ENCODE measurements at places on chromosomes 12 and 14. TPM values are rescaled to one million over a fixed set of nuclear protein-coding genes. Genes with fewer than 3 reads are reported as not detected.

DNA sequence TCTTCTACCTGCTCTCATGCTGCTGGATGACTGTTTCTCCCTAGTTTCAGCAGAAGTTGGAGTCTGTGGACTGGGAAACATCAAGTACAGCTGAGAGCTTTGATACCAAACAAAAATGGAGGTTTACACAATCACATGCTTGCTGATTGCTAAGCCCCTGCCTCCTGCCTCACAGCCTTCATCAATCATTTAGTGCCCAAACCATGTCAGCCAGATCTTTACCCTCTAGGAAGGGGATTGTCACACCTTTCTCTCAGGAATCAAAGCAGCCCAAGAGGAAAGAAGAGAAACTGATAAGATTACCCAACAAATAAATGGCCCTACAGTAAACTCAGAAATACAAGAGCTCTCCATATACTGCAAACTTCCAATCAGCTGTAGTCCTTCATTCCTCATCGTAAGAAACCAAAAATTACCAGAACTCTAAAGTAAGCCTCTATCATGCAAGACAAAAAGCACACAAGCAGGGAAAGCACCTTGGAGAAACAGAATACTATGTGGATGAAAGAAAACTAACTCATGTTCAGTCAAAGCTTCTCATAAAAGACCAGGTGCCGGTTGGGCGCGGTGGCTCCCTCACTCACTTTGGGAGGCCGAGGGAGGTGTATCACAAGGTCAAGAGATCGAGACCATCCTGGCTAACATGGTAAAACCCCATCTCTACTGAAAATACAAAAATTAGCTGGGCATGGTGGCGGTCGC, 63.6 kb upstream of the RESF1 start:
- H3K4me1 ChIP-seq = peaks cover 92% of the 10 kb centered on the region
- peak overlapping the region; percentile 98 for H3K27ac ChIP-seq
- H3K36me3 ChIP-seq = peaks cover 20% of the 10 kb centered on the region

- DNase-seq = peak; percentile 5
- no peak overlapping the region for H3K27ac ChIP-seq
- no peaks in the 10 kb centered on the region for H3K27me3 ChIP-seq
- no peak overlapping the region for H3K4me3 ChIP-seq
- H3K4me1 ChIP-seq = no peaks in the 10 kb centered on the region
Observed at GRCh38 chr12:62123721-62124203, 136.4 kb upstream of the USP15 start.

Gene CDKN3
- polyA plus RNA-seq = 6.4 TPM

- peaks cover 4% of the 10 kb centered on the region for H3K36me3 ChIP-seq
- H3K4me1 ChIP-seq = no peaks in the 10 kb centered on the region
- no peak overlapping the region for H3K27ac ChIP-seq
- H3K27me3 ChIP-seq = peaks cover 8% of the 10 kb centered on the region
Observed at GRCh38 chr12:29113101-29113500, 36.0 kb upstream of the FAR2 start.

DNA sequence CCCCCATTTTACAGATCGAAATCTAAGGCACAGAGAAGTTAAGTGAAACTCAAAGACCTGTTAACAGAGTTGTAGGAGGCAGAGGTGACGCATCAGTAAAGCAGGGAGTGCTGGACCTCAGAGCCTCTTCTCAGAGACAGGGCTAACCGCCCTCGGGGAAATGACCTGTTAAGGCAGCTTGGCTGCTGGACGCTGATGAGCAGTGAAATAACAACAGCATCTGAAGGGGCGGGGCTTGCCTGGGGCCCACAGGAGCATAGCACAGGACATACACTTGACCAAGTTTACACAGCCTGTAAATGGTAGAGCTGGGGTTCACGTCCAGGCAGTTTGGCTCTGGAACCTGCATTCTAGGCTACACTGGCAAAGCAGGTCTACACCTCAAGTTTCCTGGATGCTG, 39.3 kb downstream of the LRTM2 start:
- no peak overlapping the region for H3K27ac ChIP-seq
- no peaks in the 10 kb centered on the region for H3K36me3 ChIP-seq
- H3K27me3 ChIP-seq = no peaks in the 10 kb centered on the region
- H3K4me3 ChIP-seq = no peak overlapping the region

GRCh38 chr12:82470906-82471512, 112.7 kb downstream of the METTL25 start:
- no peak overlapping the region for H3K27ac ChIP-seq
- H3K4me3 ChIP-seq = no peak overlapping the region
- peaks cover 64% of the 10 kb centered on the region for H3K36me3 ChIP-seq

Gene TBK1
- polyA plus RNA-seq = 36.9 TPM

Gene TCL1B
- not detected for polyA plus RNA-seq

Gene SMOC1
- polyA plus RNA-seq = not detected

- no peak overlapping the region for H3K27ac ChIP-seq
- H3K36me3 ChIP-seq = peaks cover 7% of the 10 kb centered on the region
- no peak overlapping the region for H3K4me3 ChIP-seq
- H3K4me1 ChIP-seq = no peaks in the 10 kb centered on the region
- H3K27me3 ChIP-seq = no peaks in the 10 kb centered on the region
- DNase-seq = no peak
Observed at GRCh38 chr12:49458816-49459215, 80.0 kb upstream of the KCNH3 start.

DNA sequence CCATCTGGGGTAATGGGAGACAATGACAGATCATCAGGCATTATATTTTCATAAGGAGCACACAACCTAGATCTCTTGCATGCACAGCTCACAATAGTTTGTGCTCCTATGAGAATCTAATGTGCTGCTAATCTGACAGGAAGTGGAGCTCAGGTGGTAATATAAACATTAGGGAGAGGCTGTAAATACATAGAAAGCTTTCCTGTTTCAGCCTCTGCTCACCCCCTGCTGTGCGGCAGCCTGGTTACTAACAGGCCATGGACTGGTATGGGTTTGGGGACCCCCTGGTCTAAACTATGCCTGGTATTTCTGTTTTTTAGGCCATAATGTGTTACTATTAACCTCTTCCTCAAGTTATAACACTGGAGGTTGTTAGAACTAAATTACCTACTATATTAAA, 1373.7 kb downstream of the LRFN5 start:
- no peak for DNase-seq
- H3K27me3 ChIP-seq = no peaks in the 10 kb centered on the region
- peaks cover 4% of the 10 kb centered on the region for H3K36me3 ChIP-seq
- no peak overlapping the region for H3K4me3 ChIP-seq

Gene BDKRB1
- polyA plus RNA-seq = not detected

GRCh38 chr12:13099066-13099843, 4.2 kb downstream of the GSG1 start:
- H3K36me3 ChIP-seq = no peaks in the 10 kb centered on the region
- no peak overlapping the region for H3K27ac ChIP-seq
- no peak for DNase-seq

- peaks cover 7% of the 10 kb centered on the region for H3K36me3 ChIP-seq
- no peak overlapping the region for H3K4me3 ChIP-seq
- no peaks in the 10 kb centered on the region for H3K4me1 ChIP-seq
- no peak for DNase-seq
Observed at GRCh38 chr14:53192052-53192760, 39.1 kb upstream of the DDHD1 start.

Gene PXN
- 132 TPM for polyA plus RNA-seq

- no peak overlapping the region for H3K4me3 ChIP-seq
- no peaks in the 10 kb centered on the region for H3K36me3 ChIP-seq
- peaks cover 4% of the 10 kb centered on the region for H3K27me3 ChIP-seq
Observed at GRCh38 chr14:98941481-98941880, 330.5 kb downstream of the BCL11B start.

DNA sequence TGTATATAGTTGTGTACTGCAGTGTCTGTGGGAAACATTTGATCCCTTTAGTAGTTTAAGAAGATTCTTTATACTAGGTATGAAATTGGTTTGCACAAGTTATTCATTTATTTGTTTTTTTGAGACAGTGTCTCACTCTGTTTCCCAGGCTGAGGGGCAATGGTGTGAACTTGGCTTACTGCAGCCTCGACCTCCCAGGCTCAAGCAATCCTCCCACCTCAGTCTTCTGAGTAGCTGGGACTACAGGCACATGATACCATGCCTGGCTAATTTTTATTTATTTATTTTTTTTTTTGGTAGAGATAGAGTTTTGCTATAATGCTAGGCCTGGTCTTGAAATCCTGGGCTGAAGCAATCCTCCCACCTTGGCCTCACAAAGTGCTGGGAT, 209.4 kb downstream of the RASSF9 start:
- no peaks in the 10 kb centered on the region for H3K36me3 ChIP-seq
- DNase-seq = no peak
- H3K27me3 ChIP-seq = peaks cover 2% of the 10 kb centered on the region
- H3K4me1 ChIP-seq = no peaks in the 10 kb centered on the region
- no peak overlapping the region for H3K4me3 ChIP-seq

GRCh38 chr14:91755570-91756295, 23.8 kb upstream of the CATSPERB start:
- peaks cover 16% of the 10 kb centered on the region for H3K36me3 ChIP-seq
- no peaks in the 10 kb centered on the region for H3K27me3 ChIP-seq
- no peaks in the 10 kb centered on the region for H3K4me1 ChIP-seq
- no peak overlapping the region for H3K27ac ChIP-seq
- no peak overlapping the region for H3K4me3 ChIP-seq

Gene NRIP2
- polyA plus RNA-seq = 1.4 TPM

Gene SIX6
- polyA plus RNA-seq = not detected

DNA sequence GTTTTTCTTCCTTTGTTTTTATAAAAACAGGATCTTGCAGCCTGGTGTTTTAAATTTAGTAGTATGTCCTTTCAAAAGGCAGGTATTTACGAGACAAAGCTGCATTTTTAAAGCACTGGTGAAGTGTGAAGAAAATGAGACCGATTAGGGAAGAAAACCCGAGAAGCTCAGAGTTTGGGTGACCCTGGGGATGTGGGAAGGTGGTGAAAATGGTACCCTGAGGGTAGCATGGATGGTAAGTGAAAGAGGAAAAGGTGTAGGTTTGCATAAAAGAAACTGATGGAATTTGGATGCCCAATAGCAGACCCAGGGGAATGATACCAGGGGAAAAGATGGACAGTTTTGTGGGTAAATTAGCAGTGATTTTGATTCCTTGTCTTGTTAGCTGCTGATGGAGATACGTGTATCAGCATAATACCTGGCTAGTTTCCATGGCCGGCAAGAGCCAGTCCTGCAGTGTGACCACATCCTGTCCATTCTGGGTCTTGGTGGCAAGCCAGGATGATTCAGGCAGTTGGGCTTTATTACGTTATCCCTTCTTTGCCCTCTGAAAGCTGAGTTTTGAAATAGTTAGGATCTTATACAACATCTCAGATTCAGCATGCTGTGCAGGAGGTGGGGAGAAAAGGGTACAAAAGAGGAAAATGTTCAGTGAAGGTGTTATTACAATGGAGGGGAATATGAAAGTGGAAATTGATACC, 8.9 kb downstream of the BICD1 start:
- peaks cover 10% of the 10 kb centered on the region for H3K36me3 ChIP-seq
- H3K27ac ChIP-seq = no peak overlapping the region
- no peaks in the 10 kb centered on the region for H3K27me3 ChIP-seq
- H3K4me3 ChIP-seq = no peak overlapping the region

Gene GARIN6
- polyA plus RNA-seq = not detected

Gene NANOG
- not detected for polyA plus RNA-seq

DNA sequence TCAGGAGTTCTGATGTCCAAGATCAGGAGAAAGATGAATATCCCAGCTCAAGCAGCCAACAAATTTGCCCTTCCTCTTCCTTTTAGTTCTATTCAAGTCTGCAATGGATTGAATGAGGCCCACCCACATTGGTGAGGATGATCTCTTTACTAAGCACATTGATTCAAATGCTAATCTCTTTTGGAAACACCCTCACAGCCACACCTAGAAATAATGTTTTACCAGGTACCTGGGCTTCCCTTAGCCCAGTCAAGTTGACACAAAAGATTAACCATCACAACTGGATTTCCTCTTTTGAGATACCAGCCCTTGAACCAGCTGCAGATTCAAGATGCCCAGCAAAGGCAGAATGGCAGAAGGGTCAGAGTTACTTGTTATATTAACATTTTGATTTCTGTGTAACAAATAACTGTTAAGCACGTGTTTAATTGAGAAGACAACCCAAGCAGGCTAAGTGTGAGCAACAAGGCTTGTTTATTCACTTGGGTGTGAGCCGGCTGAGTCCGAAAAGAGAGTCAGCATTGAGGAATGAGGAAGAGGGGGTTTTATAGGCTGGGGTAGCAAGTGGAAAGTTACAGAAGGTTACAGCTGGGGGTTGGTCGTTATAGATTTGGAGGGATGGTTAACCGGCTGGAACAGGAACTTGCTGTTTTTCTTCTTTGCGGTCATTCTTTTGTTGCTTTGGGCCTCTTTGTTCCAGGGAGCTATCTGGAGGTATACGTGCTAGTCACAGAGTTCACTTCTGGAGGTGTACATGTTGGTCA, 180.3 kb downstream of the EMP1 start:
- H3K27ac ChIP-seq = no peak overlapping the region
- H3K27me3 ChIP-seq = peaks cover 2% of the 10 kb centered on the region
- H3K36me3 ChIP-seq = no peaks in the 10 kb centered on the region
- no peaks in the 10 kb centered on the region for H3K4me1 ChIP-seq
- H3K4me3 ChIP-seq = no peak overlapping the region
- DNase-seq = no peak

Gene SLCO1B1
- polyA plus RNA-seq = not detected

Gene HPD
- polyA plus RNA-seq = not detected

- no peaks in the 10 kb centered on the region for H3K4me1 ChIP-seq
- H3K36me3 ChIP-seq = peaks cover 3% of the 10 kb centered on the region
- no peak overlapping the region for H3K4me3 ChIP-seq
- no peak overlapping the region for H3K27ac ChIP-seq
Observed at GRCh38 chr14:65179918-65180724, 77.8 kb upstream of the MAX start.

Gene ACTR10
- polyA plus RNA-seq = 137 TPM

DNA sequence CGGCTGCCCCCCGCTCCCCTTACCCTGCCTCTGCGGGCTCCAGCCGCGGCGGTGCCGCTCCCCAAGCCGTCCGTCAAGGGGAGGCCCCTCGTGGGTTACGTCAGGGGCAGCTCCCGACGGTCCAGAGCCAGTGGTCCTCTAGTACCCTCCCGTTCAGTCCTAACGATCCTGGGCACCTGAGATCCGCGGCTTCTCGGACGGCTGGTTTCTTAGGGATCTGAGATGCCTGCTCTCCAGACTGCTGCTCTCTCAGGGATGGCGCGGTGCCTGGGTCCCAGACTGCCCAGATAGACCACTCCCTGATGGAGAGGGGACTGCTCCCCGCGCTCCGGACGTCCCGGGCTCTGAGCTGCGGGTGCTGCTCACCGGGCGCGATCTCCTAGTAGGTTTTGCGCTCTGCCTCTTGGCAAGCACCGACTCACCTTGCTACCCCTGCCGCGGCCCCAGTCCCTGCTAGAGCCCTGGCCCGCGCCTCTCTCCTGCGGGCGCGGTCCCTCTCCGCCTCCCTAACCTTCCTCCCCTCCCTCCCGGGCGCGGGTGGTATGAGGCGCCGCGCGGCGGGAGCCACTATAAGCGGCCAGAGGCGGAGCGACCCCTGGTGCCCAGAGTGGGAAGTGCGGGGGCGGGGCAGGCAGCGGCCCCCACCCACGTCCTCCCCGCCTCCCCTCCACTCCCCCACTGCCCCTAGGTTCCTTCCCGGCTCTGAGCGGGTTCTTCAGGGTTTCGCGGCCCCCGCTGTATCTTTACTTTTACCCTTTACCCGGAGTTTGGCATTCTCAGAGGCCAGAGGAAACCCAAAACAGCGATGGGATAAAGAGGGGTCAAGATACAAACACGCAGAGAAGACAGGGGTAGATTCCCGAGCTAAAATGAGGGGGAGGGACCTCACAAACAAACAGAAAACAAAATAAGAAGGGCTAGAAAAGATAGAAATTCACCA, at the start of gene C1QL4:
TSS of gene C1QL4 (minus strand) at position 544 of the 940 bp plus-strand sequence. CDS start 711 bp downstream, outside the sequence.
- DNase-seq = peak; percentile 86
- peaks cover 21% of the 10 kb centered on the region for H3K4me1 ChIP-seq
- peak within 1 kb of the TSS; percentile 42 for H3K4me3 ChIP-seq
- peaks cover 26% of the 10 kb centered on the region for H3K27me3 ChIP-seq

Gene DACT1
- polyA plus RNA-seq = not detected

- H3K27ac ChIP-seq = no peak overlapping the region
- no peak for DNase-seq
- H3K27me3 ChIP-seq = peaks cover 23% of the 10 kb centered on the region
- H3K4me3 ChIP-seq = no peak overlapping the region
Observed at GRCh38 chr14:105128059-105128458, 40.5 kb downstream of the JAG2 start.

Measured in immature natural killer cell (primary cell).